ENCODE measurements at places on chromosomes 3 and 15.

DNA sequence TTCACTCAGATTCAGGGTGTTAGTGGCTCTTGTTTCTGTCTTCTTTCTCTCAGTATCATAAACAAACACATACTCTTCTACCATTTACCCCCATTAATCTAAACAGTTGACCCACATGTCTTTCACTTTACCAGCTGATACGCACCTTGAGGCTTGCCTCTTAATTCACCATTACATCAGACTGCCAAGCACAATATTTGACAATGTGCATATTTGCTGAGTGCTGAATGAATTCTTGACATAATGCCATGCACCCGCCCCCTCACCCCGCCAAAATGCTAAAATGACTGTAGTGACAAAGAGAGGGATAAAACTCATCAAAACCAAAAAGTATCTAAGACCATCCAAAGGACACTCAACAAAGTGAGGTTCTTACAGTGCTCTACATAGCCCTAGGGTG lies 57.4 kb downstream of the NGLY1 start:
- no peak for DNase-seq

DNA sequence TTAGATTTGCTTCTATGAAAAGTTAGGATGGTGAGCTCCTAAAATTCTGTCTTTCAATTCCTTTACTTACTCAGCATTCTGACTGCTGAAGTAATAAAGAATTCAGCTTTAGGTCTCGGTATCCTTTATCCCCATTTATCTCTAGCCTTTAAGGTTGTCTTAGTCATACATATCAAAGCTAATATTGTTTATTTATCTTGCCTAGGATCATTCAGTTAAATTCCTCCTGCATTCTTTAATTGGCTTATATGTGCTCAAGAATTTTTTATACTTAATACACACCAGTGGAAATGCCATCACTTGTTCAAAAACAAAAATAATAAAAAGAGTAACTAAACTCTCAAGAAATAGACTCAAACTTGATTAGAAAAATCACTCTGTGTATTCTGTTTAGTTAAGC lies 507.0 kb downstream of the ZPLD1 start:
- no peak for DNase-seq

DNA sequence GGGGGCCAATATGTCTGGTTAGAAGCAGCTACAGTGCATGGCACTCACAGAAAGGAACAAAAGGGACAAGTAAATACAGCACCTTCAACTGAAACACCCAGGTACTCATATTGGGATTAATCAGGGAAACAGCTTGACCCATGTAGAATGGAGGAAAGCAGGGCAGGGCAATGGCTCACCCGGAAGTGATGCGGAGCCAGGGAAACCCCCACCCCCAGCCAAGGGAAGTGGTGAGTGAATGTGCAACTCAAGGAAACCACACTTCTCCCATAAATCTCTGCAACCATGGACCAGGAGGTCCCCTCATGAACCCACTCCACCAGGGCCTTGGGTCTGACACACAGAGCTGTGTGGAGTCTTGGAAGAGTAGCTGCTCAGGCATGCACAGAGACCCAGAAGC lies 117.1 kb downstream of the MTHFS start:
- no peak for DNase-seq

GRCh38 chr3:127723011-127723567 lies 50.3 kb downstream of the ABTB1 start:
- DNase-seq = no peak

GRCh38 chr15:49379996-49380395 lies 43.0 kb upstream of the FGF7 start:
- no peak for DNase-seq

DNA sequence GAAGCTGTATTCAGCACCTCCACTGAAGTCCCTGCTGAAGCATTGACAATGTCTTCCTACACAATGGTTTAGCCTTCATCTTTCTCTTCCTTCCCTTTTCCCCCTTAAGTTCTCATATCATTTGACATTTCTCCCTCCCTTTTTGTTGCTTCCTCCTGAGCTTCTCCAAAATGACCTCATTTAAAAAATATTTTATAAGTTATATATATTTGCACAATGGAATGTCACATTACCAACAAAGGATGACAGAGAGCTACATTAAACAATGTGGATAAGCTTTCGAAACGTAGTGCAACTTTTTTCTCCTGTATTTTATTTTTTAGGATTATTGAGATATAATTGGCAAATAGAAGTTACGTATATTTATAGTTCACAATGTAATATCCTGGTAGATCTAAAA lies 13.2 kb upstream of the DLG1 start:
- no peak for DNase-seq

DNA sequence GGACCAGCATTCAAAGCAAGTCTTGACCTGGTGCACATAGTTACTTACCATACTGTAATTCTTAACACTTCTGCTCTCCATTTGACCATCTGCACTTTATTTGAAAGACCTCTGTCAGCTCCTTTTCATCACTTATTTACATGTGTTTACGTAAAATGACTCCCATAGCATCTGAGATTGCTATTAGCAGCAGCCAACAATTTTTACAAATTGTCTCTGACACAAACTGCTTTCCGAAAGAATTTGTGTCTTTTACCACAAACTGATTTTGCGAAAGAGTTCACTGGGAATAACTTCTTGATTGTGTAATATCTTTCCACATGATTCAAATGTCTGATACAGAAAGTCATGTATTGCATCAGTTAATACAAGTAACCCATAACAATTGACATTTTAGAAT lies 144.1 kb upstream of the PEX5L start:
- no peak for DNase-seq

DNA sequence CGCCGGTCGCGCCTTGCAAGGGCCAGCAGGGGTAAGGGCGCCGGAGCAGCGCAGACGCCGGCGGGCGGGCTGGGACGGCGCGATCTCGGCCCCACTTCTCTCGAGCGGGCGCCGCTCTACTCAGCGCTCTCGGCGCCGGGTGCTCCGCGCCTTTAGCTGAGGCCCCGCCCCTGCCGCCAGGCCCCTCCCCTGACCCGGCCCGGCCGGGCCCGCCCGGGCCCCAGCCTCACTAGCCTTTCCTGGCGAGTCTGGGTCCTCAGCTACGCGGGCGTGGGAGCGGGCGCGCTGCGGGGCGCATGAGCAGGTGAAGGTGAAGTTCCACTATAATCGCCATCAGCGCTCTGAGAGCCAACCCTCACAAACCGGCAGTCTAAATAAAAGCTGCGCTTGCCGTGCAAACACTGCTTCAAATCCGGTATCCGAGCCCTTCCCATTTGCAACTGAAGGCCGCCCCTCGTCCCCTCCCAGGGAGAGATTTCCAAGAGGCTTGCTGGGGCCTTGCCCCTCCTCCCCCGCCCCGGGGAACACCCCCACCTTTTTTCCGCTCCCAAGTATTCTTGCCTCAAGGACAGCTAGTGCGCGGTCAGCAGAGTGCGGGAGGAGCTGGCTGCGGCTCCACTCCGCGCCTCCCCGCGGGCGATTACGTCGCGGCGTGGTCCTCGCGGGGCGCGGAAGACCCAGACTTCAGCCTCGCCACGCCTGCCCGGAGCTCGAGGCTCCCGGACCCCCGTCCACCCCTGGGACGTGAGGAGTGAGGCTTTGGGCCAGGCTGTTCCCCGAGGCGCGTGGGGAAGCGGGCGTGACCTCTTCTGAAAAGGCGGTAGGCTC lies at the start of gene RPP25:
RPP25 (minus strand) TSS at position 125 of the 828 bp plus-strand sequence. CDS start 189 bp downstream, outside the sequence.
- peak; percentile 57 for DNase-seq

DNA sequence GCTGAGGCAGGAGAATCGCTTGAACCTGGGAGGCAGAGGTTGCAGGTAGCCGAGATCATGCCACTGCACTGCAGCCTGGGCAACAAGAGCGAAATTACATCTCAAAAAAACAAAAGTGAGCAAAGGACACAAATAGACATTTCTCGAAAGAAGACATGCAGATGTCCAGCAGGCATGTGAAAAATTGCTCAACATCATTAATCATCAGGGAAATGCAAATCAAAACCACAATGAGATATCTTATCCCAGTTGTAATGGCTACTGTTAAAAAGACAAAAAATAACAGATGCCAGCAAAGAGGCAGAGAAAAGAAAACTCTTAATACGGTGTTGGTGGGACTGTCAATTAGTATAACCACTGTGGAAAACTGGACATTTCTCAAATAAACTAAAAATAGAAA lies 20.9 kb downstream of the ASB7 start:
- DNase-seq = no peak

- no peak for DNase-seq
Measured at GRCh38 chr15:57770495-57770894, 64.0 kb downstream of the POLR2M start.

DNA sequence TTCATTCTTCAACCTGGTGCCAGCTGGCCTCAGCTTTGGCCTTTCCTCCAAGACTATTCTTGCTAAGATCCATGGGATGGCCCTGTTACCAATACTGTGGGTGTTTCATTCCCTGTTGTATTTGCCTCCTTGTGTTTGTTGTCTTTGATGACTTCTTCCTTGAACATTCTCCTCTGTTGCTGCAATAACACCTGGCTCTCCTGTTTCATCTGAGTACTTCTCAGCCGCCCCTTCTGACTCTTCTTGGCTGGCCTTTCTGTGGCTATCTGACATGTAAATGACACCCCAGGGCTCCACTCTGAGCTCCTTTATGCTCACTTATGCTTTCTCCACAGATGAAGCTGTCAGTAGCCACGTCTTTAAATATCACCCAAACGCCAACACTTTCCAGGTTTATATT lies 302.7 kb upstream of the CHRNA7 start:
- no peak for DNase-seq

DNA sequence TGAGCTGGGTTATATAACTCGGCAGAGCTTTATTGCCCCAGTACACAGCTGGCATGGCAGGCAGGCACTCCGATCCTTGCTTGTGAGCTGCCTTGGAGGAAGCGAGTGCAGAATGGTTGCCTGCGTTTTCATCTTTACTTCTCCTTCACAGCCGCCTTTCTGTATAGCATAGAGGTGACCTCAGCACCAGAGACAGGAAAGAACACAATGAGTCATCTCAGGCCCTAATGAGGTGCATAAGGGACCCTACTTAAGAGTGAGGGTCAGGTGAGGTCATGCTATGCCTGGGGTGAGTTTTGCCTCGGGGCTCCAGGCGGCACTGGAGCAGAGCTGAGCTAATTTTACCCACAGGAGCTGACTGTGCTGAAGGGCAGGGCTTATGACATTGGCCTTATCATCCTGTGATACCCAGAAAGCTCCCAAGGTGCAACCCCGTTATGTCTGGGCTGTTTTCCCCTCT lies 43.5 kb downstream of the LPP start:
- DNase-seq = no peak

GRCh38 chr3:11379824-11380701 lies 107.9 kb downstream of the ATG7 start:
- DNase-seq = no peak

GRCh38 chr15:32675466-32675865 lies 34.0 kb downstream of the SCG5 start:
- no peak for DNase-seq

- DNase-seq = no peak
Measured at GRCh38 chr3:178676077-178676476, 139.8 kb downstream of the KCNMB2 start.

DNA sequence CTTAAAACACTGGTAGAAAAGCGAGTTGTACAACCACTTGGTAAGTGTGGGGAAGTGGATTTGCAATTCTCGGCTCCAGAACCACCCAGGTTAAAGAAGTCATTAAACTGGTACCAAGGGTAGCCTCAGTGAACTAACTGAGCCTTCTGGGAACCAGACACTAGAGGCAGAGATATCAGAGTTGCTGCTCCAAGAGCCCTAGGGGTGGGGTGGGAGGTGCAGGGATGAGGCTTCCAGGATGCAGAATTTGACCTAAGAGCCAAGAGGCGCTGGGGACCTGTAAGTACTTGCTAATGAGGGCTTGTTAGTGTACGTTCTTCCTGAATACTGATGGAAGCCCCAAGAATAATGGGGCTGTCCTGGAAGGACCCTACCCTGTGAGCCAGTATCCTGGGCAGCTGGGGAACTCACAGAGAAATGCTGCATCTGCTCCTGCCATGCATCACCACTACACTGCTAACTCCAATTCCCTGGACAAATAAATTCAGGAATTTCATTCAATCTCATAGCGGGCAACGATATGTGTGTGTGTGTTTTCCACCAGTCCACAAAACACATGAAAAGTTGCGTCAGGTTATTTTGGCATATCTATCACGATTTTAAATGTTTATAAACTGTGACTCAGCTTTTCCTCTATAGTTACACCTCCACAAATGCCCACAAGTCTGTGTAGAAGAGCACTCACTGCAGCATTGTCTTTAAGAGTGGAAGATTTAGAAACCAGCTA lies 23.8 kb downstream of the STIMATE start:
- DNase-seq = no peak

DNA sequence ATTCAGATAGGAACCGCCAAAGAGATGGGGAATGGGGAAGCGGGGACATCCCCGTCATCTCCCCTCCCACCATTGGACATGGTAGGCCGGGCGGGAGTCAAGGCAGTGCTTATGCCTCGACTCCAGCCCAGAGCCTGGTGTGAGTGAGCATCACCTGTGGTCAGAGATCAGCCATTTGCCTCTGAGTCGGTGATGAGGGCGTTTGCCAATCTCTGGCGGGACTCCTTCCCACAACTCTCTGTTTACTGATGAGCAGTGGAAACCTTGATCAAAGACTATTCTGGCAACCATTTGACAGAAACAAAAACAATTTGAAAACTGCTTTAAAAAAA lies 63.9 kb upstream of the HES1 start:
- no peak for DNase-seq

GRCh38 chr3:123075359-123075758 lies 8.5 kb downstream of the PDIA5 start:
- no peak for DNase-seq

- DNase-seq = no peak
Measured at GRCh38 chr15:101165905-101166471, 85.9 kb downstream of the CHSY1 start.

DNA sequence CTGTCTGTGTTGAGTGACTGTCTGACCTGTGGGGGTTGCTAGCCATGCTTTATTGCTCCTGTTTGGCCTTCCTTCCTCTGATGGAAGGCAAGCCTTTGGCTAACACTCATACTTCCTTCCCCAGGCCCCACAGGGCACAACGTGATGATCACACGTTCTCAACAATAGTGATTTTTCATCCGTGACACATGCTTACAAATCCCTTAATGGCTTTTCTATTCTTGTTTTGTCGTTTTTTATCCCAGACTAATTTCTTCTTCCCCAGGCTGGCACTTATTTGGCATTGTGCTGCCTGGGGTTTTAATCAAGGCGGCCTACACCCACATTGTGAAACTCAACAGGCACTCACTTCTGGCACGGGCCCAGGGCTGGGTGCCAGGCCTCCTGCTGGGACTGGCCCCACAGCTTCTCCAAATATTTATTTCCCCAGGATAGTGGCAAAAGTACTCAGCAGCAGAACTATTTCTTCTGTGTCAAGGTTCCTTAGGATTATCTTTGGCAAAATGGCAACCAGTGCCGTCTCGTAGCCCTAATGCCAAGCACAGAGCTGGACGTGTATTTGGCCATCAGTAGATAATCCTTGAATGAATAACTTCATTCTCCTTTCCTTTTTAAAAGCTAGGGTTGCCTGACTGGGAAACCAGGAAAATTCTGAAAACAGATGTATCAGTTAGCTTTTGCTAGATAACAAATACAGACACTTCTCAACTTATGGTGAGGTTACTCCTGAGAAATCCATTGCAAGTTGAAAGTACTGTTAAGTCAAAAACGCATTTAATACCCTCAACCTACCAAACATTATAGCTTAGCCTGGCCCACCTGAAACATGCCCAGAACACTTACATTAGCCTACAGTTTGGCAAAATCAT lies 30.6 kb downstream of the CMTM7 start:
- DNase-seq = no peak

GRCh38 chr15:58298879-58299850 lies 132.6 kb upstream of the LIPC start:
- no peak for DNase-seq
